ENCODE measurements at places on chromosomes 6 and 20.
A peak's percentile ranks its signal among the peaks of the same experiment; 100 is the strongest.

DNA sequence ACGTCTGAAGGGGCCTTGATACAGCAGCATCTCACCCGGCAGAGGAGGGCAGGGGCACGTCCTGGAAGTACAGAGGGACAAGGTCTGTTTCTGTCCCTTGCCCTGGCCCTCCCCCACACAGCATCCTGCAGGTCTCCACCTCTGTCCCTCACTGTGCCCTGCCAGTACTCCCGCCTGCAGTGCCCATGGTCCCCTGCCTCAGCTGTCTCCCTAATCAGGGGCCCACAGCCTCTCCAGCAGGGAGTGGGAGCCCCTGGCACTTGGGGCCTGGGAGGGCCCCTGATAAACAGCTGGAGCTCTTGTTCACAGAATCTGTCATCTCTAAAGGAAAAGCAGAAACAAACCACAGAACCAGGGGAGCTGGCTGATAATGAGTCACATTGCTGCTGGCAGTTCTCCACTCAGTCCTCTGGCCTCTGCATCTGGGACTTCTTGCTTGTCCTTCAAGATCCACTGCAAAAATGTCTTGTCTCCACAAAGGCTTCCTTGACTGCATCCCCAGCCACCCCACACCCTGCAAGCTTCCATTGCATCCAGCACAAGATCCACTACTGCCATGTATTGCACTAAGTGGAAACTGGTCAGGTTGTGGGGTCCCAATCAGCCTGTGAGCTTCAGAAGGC, 33.2 kb upstream of the TAF8 start:
- peak; percentile 65 for DNase-seq

DNA sequence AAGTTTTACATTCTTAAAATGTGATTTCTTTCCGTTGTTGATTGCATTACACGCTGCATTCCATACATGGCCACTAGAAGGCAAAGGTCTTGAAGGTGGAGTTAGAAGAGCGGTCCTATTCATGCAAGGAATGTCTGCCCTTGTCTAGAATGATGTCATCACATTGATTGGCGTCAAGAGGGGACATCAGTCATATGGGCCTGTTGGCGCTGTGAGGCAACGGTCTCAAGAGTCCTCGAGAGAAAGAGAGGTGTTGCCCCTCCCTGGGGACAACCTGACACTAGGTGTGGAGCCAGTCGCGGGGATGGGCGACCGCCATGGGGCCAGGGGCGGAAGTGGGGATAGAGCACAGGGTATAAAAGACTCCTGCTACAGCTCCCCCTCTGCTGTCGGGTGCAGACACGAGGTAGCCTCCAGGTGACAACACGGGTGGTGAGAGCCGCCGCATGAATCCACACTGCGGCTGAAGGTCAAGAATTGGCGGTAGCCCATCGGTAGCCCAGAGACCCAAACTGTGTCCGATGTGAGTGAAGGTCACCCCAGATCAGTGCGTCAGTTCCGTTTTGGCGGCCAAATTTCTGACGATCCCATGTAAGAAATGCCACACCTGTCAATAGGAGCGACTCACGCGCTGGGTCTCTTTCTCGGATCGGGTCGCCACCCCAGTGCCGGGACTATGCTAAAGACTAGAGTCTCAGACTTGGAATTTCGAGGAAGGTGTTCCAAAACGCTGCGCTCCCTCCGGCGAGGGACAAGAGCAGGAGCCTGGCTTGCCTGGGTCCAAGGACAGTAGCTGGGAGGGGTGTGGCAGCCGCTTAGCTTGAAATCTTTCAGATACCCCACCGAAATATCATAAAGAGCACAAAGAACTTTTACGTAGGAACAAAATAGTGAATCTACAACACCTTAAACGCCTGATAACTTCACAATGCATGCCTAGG, 93.2 kb upstream of the ZNF184 start:
- DNase-seq = no peak

DNA sequence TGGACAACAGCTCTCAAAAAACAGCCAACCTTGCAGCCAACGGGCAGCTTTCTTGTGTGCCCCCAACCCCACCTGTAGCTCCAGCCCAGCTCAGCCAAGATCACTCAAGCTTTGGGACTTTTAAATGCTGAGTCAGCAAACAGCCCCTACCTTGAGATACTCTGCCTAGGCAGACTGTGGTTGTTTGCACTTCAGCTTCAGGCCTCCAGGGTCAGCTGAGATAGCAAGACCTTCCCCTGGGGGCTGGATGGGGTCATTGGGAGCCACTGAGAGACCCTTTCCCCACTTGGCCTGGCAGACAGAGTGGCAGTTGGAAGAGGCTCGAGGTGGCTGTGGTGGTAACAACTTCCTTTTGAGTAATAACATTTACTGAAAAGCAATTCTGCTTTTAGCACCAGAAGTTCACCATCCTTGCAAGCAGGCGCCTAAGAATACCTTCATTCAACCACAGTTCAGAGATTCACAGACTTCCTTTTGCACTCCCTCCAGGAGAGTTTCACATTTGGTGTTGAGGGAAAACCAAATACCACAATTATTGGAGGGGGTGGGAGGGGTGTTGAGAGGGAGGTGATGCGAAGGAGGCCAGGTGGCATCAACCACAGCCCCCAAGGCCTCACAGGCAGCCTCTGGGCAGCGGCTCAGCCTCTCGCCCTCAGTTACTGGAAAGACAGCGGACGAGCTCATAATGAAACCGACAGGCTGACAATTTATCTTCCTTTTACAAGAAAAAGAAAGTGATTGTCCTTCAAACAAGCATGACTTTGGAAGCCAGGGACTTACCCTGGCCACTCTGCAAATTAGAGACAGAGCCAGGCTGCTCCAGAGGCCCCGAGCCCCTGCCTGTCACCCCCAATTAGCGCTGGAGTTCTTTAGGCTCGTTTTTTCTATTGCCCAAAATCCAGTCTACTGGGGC, 148.1 kb downstream of the CEBPB start:
- DNase-seq = peak; percentile 89

DNA sequence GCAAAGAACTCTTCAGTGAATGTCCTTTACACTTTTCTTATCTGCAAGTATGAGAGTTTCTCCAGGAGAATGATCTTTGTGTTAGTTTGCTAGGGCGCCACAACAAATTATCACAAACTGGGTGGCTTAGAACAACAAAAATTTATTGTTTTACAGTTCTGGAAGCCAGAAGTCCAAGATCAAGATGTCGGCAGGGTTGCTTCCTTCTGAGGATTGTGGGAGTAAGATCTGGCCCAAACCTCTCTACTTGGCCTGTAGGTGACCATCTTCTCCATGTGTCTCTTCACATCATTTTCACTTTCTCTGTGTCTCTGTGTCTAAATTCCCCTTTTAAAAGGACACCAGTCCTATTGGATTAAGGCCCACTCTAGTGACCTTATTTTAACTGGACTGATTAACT, 103.0 kb downstream of the ADTRP start:
- peak; percentile 75 for DNase-seq

DNA sequence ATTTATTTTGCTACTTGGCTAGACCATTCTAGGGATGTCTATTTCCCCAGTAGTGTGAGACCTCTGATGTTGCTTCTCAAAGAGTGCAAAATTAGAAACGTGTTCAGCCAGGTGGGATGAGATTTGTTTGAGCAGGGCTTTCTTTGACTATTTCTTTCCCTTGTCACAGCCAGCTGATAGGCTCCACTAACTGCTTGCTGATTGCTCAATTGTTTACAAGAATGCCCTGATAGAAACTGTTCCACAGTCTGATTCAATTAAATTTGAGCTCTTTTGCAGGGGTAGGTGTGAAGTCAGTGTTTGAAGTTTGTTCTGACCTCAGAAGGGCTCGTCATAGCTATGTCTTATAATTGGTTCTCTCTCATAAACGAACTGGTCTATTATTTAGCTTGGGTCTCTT, 220.5 kb downstream of the FNDC1 start:
- no peak for DNase-seq

DNA sequence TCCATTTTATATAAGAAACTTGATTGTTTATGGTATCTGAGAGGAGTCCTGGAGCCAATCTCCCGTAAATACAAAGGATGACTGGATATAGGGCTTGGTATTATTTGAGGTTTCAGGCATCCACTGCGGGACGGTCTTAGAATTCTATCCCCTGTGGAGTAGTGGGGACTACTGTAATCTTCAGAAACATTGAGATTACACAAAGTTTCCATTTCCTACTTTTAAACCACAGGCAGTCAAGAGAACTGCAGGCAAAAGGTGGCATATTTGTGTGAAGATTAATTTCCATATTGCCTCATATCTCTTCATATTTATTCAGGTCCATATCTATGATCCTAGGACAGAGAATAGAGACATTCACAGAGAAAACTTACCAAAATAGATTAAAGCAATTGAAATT, 586.2 kb downstream of the PHF3 start:
- no peak for DNase-seq

DNA sequence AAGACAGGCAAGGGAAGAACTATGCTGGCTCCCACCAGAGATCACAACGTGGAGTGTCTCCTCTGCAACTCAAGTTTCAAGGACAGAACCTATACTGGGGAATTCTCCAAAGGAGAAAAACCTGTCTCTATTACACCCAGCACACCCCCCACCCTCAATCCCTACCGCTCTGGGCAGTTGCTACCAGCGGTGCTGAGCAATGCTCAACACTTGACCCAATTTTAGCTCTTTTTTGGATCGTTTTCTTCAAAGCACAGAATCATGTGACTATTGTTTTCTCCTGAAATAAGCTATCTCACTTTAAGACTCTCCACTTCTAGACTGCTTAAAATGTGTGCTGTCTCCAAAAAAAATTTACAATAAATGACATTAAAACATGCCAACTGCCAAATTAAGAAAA, 23.3 kb downstream of the MAP7 start:
- DNase-seq = no peak

DNA sequence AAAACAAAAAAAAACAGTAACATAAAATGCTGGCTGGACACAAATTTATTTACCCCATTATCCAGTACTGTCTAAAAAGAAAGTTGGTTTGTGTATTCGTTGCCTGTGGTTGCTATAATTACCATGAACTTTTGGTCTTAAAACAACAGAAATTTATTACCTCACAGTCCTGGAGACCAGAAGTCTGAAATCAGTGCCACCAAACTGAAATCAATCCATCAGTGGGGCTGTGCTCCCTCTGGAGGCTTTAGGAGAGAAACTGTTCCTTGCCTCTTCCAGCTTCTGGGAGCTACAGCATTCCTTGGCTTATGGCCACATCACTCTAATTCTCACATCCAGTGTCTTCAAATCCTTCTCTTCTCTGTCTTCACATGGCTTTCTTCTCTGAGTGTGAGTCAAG, 79.4 kb downstream of the SNX5 start:
- no peak for DNase-seq

DNA sequence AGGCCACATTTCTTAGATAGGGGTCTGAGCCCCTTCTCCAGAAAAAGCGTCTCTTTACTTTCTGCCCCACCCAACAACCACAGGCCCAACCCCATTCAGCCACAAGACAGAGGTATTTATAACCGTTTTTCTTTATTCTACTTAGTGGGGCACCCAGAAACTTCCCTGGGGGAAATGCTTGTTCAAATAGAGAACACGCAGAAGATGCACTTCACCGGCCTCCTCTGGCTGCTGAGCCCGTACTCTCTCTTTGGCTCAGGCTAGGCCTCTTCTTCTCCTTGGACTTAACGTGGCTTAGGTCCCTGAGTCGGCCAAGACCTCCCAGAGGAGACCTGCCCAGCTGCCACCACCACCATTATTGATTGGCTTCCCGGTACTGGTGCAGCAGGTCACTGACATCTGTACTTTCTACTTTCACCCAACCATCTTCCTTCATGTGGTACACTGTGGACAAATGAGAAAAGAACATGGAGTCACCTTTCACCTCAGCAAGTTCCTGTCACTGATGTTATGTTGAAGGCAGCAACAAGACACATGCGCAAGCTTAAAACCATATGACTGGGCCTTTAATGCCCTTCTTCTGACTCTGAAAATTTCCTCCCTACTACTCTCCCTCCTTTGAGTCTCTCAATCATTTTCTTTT, 2.2 kb upstream of the TAP2 start:
- DNase-seq = no peak

GRCh38 chr6:152416652-152417051, 220.5 kb downstream of the SYNE1 start:
- no peak for DNase-seq
